Activated T-helper 1 cell treated with anti-CD3 and anti-CD28 coated beads, Interleukin-12 subunit alpha, Interleukin-12 subunit beta, Interleukin-2, Interleukin-4 antibody, amounts not matched to agents 30 ng/mL and 10 ng/mL and 1 ng/mL, durations not matched to agents 14 hours and 24 hours and 36 hours (primary cell): ENCODE measurements at places on chromosomes 6 and 20. TPM values are rescaled to one million over a fixed set of nuclear protein-coding genes. Genes with fewer than 3 reads are reported as not detected.

PNLDC1 gene
- total RNA-seq: 0.56 and 0.78 TPM in 2 replicates

TREM2 gene
- not detected in 2 replicates for total RNA-seq

- no peak for DNase-seq
Measured at GRCh38 chr6:74177506-74177905, 481.5 kb downstream of the CD109 start.

IMPG1 gene
- not detected in 2 replicates for total RNA-seq

- DNase-seq: no peak
Measured at GRCh38 chr6:3244003-3244831, 14.5 kb upstream of the PSMG4 start.

- no peak for DNase-seq
Measured at GRCh38 chr6:41022294-41022693, 16.7 kb downstream of the UNC5CL start.

DNA sequence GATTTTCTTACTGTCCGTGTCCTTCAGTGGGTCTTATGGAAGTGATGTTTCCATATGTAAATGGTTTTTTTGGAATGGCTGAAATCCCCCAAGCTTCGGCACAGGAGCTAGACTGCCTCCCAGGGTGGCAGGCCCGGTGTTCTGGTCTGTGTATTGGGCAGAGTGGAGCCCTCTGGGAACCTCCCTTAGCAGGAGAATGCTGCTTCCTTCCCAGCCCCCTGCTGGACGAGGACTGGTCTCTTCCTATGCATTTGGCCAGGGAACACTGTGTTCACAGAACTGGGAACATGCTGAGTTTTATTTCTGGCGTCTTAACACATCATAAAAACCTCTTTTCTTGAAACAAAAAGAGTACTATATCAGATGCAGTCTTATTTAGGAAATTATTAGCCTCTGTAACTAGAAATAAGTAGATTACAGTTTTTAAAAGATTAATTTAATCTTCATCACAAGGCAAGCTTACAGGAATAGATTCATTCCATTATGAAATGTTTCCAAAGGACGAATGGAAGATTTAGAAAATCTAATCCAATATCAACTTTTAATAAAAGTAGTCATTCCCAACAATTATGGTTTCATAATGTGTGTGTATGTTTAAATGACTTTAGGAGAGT, 56.6 kb downstream of the SYTL3 start:
- DNase-seq: no peak

- no peak for DNase-seq
Measured at GRCh38 chr20:62739581-62740285, 31.1 kb downstream of the NTSR1 start.

- no peak for DNase-seq
Measured at GRCh38 chr6:43715056-43715788, 27.6 kb upstream of the MRPS18A start.

CEP250 gene
- 44.4 and 45.6 TPM in 2 replicates for total RNA-seq

ANKRD66 gene
- not detected in 2 replicates for total RNA-seq

DNA sequence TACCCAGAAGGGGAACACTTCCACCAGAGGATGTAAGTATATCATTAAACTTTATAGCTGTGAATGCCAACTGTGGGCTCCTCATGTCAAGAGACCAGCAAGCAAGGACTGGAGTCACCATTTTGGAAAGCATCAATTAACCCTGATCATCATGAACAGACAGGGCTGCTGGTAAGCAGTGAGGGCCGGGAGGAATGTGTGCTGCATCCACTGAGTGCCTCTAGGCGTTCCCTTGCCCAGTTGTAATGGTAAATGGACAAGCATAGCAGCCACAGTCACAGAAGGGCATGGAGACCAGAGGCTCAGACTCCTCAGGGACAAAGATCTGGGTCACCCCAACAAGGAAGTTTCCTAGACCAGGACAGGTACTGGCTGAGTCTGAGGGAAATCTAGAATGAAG, 23.6 kb downstream of the LINC00237 start:
- DNase-seq: no peak

DNA sequence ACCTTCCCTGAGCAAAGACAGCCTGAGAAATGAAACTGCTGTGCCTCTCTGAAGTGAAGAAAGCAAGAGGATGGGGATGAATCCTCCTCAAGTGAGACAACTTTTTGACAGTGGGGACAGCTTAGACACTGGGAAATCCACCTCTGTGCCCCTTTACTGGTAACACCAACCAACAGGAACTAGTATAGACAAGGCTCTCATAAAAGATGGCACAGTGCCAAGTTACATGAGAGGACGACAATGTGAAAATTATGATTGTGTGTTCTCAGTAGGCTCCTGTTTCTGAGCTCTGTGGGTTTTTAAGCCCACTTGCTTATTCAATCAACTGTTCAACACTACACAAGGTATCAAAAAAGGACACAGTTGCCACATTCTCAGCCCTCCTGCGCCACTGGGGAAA, 41.6 kb upstream of the LYRM2 start:
- no peak for DNase-seq

DNA sequence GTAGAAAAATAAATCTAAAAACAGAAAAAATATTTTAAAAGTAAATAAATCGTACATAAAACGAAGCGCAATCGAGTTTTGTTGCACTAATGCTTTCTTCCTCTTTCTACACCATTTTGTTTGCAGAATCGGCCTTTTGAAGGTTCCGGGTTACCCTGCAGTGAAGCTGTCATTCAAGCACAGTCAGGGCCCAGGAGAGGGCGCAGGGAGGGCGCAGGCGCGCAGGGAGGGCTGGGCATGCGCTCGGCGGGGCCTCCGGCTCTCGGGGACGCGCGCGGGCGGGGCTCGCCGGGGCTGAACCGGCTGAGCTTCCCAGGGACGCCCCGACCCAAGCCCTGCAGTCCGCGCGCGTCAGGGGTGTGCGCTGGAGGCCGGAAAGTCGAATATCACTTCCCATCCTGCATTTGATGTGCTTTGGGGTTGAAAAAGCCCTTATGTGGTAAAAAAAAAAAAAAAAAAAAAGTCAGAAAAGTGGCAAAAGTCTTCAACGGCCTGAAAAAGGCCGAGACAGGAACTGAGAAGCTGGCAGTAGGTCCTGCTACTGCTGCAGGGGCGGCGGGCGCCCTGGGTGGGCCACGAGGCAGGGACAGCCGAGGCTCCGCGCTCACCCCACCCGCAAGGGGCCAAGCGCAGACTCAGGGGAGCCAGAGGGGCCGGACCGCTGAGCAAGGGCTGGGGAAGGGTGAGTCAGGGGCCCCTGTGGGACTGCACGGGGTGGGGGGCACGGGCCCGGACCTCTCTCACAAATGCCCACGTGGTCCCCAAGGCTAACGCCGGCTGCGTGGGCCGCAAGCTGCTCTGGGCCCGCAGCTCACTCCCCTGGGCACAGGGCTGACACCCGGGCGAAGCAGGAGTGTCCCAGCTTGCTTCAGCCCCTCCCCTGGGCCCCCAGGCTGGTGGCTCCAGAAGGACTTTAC, 40.5 kb downstream of the THBS2 start:
- DNase-seq: peak; percentile 87
